ENCODE measurements at places on chromosomes 4 and X.
A peak's percentile ranks its signal among the peaks of the same experiment; 100 is the strongest.

GRCh38 chr4:86181585-86181984, 178.3 kb downstream of the MAPK10 start:
- DNase-seq, result no peak

DNA sequence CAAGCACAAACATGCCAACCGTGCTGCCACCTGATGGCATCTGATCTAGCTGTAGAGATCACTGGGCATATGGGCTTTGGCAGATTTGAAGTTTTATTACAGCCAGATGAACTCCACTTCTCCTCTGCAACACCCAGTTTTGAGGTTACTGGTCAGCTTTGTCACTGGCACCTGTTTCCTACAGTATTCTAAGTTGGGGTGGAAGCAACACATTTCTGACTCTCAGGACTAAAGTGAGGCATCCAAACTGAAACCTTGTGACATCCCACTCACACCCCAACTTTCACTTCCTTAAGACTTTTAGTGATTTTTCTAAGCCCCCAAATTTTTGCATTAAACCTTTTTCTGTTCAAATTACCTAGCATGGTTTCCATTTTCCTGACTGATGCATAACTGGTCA, 115.1 kb upstream of the PCDH18 start:
- DNase-seq, result no peak

GRCh38 chr4:175784986-175785525, 27.0 kb downstream of the GPM6A start:
- DNase-seq, result no peak

GRCh38 chr4:4492161-4492847, 49.5 kb downstream of the STX18 start:
- no peak for DNase-seq

GRCh38 chr4:85495621-85496020, 20.7 kb downstream of the ARHGAP24 start:
- DNase-seq, result no peak

DNA sequence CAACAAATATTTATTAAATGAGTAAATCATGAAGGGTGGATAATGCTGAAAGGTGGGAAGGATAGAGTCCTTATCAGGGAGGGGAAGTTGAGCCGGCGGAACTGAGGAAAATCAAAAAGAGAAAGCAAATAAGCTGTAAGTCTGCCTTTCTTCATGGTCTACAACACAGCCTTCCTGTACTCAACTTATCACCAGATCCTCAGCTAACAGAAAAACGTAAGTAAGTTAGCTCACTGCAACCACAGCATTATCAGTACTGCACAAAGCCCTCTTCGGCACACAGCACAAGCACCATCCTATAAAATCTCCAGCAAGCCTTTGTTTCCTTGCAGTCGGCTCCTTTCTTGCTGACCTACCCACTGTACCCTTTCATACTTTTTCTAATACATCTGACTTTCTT, 70.3 kb downstream of the CRMP1 start:
- no peak for DNase-seq

DNA sequence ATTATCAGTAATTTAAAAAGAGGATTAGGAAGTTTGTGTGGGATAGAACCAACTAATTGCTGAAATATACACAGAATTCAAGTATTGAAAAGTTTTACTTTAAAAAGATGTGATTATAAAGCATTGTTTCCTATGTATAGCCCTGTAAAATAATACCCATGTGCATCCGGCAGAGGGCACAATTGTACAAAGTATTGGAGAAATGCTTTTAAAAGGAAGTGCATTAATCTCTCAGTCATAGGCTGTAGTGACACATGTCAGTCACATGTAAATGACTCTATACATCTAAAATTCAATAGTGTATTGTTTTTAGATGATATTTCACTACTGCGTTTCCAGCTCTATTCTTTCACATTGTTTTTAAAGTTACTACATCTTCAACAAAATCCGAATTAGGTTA, 9.7 kb upstream of the GEMIN8 start:
- no peak for DNase-seq

- DNase-seq, result no peak
Measured at GRCh38 chr4:153408932-153409331, 57.2 kb upstream of the TMEM131L start.

GRCh38 chr4:40699648-40700047, 50.1 kb upstream of the NSUN7 start:
- DNase-seq, result no peak

GRCh38 chrX:103400931-103401330, 24.6 kb downstream of the BEX3 start:
- DNase-seq, result no peak

DNA sequence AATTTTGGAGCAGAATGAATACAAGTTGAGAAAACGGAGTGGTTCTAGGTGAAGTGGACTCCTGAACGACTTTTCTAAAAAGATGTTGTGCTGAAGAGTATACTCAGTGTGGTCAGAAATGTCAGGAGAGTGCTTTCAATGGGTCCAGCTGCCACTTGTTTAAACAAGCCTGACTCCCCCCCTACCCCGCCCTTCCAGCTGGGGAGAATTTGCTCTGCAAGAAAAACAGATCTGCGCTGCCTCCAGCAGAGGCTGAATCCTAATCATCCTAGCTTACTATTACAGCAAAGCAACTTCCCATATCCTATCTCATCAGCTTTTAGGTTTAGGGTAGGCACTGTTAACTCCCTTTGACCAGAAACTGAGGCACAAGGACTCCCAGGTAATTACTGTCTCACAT, 1.9 kb downstream of the MAP3K15 start:
- no peak for DNase-seq

DNA sequence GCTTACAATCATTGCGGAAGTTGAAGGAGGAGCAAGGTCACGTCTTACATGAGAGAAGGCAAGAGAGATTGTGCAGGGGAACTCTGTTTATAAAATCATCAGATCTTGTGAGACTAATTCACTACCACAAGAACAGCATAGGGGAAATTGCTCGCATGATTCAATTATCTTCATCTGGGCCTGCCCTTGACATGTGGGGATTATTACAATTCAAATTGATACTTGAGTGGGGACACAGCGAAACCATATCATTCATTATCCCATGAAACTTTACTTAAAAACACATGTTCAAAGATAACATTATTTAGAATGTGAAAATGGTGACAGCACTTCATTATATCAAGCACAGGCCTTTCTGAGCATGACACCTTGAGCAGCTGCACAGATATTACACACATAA, 1087.8 kb downstream of the C4orf33 start:
- DNase-seq, result no peak

- DNase-seq, result no peak
Measured at GRCh38 chrX:119643696-119644095, 37.5 kb upstream of the NKRF start.

- DNase-seq, result no peak
Measured at GRCh38 chr4:9146967-9147366, 23.2 kb upstream of the FAM90A26 start.

DNA sequence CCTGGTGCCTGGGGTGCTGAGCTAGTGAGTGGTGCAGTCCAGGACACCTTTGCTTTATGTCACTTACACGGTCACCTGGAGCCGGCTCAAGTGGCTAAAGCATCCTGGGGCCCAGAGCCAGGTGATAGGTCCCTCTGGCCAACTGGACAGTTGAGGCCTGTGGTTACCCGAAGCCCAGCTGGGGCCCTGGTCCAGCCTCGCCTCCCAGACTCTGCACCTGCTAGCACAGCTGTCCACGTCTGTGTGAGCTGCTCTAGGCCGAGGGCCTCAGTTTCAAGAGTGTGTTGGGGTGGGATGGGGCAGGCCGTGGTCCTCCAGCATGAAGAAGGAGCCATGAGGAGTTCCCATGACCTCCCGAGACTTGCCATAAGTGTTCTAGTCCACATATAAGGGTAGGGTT, 7.7 kb upstream of the ADD1 start:
- no peak for DNase-seq

DNA sequence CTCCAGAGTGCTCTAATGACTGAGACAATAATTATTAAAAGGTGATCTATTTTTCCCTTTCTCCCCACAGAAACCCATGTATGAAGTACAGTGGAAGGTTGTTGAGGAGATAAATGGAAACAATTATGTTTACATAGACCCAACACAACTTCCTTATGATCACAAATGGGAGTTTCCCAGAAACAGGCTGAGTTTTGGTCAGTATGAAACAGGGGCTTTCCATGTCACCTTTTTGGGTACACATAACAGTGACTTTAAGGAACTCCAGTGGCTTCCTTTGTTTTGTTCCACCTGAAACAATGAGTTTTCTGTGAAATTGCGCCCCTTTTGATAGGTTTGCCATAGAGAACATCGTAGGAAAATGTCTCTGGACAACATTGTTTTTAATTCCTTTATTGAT, 69.6 kb downstream of the KIT start:
- DNase-seq, result no peak

- DNase-seq, result no peak
Measured at GRCh38 chr4:754221-755120, 48.8 kb downstream of the PCGF3 start.

- DNase-seq, result no peak
Measured at GRCh38 chr4:137674066-137674465, 141.8 kb upstream of the PCDH18 start.

DNA sequence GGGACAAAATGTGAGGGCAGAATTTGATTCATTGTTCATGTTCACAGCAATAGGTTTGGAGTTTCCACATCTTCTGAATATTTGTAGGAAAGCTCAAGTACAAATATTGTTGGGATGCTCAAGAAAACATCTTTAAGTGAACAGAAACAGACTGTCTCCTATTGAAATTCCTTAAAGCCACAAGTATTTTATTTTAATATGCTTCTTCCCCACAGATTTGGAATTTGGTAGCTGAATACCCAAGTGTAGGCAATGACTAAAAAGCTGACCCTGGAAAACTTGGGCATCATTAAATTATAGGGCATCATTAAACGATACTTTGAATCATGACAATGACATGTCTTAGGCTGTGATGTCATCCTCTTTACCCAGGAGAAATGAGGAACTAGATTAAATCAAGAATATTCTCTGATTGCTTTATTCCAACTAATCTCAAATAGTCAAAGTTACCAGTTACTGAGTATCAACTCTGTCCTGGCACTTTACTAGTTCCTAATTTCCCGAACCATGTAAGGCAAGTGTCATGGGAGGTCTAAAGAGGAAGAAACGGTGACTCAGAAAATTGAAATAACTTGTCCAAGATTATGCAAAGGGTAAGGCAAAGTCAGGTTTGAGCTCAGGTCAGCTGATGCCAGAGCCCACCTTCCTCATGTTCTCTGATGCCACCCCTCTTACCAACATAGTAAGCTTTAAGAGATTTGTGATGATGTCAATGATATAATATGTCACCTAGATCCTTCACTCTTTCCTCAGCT, 223.1 kb upstream of the LEF1 start:
- no peak for DNase-seq

- peak; percentile 9 for DNase-seq
Measured at GRCh38 chr4:151325111-151325948, at the start of gene SH3D19. Gene SH3D19 (minus strand): TSS chr4:151325605. CDS start chr4:151325352, 253 bp downstream.
